ENCODE measurements at places on chromosomes 11 and 22.
A peak's percentile ranks its signal among the peaks of the same experiment; 100 is the strongest.

DNA sequence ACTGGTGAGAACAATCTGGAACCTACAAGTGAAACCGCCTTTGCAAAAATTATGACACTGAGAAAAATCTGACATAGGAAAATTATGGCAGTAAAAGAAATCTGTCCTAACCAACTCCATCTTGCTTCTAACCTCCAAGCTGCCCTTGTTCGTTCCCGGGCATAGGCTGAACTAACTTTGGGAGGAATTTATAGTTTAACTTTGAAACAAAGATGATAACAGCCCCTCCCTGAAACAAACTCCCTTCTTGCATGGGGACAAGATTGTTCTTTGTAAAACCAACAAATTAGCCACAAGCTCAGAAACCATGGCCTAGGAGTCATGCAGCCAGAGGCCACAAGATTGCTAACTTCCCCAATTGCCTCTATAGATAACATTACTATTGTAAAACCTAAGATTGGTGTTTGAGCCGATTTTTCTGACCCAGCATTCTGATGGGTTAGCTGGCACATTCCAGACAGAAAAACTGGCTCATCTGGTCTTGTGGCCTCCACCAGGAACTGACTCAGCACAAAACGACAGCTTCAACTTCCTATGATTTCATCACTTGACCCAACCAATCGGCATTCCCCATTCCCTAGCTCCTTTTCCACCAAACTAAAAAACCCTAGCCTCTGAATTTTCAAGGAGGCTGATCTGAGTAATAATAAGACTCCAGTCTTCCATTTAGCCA is 3.6 kb upstream of the CCDC81 start:
- DNase-seq = no peak

GRCh38 chr11:2929950-2930703 is 907 bp upstream of the PHLDA2 start:
- peak; percentile 81 for DNase-seq

GRCh38 chr11:46967962-46968361 is 31.4 kb downstream of the CSTPP1 start:
- no peak for DNase-seq

DNA sequence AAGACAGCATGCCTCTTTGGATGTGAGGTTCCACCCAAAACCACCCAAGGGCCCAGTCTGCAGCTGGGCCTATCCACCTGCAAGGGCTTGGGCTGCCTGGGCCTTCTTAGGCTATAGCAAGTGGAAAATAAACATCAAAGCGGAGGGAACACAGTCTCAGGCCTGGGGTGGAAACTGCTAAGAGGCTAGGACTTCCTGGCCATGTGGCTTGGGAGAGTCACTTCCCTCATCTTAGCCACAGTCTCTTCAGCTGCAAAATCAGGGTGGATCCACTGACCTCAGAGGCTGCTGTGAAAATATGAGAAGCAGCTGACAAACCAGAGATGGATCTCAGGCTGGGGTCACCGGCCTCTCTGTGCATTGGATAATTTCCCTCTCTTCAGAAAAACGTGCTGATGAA is 30.6 kb upstream of the TFIP11 start:
- DNase-seq = no peak

DNA sequence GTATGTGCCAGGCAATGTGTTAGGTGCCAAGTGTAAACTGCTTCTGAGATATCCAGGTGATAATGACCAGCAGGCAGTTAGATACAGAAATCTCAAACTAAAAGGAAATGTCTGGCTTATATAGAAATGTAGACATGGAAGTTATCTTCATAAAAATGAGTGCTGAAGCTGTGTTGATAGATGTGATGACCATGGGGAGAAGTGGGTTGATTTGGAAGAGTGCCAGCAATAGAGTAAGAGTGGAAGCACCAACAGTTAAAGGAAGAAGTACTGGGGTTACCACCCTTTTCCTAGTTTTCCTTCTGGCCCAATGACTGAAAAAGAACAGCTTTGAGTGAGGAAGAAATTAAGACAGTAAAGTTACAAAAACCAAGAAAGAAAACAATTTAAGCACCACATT is 68.5 kb downstream of the C2CD3 start:
- no peak for DNase-seq

DNA sequence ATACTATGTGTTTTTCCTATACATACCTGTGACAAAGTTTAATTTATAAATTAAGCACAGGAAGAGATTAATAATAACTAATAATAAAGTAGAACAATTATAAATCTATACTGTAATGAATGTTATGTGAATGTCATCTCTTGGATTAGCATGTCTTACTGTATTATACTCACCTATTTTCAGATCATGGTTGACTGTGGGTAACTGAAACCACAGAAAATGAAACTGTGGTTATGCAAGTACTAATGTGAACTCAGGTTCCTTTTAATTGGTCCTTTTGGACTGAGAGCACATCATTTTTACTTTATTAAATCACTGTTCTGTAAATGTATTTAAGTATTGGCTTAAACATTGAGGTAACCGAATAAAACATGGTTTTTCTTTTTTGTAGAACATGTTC is 108.8 kb downstream of the PPP6R3 start:
- DNase-seq = no peak

DNA sequence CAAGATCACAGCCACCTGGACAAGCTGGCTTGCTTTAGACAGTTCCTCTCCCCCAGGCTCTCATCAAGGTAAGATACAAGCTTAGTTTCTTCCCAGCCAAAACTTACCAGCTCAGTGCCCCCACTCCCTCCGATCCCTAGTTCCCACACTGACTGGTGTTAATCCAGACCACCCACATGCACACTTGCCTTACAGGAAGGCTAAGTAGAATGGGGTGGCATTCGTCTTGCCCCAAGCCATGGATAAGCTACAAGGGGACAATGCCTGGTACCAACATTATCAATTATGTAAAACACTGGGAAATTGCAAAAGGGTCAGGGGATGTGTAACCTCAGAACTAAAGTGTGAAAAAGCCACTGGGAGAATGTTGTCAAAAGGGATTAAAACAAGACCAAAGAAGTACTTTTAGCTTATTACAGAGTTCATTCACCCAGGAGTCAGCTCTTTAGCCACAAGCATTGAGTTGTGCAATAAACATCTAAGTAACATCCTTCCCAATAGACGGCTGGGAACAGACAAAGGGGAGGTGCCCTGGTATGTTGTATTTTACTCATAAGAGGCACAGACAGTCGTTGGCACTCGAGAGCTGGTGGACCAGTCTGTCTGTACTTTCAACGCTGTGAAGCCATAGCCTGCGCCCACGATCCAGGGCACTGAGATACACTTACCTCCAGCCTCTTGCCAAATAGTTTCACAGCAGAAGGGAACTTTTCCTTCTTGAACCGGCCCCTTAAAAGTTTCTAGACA is 1.1 kb downstream of the DHCR7 start:
- no peak for DNase-seq

GRCh38 chr11:99234534-99234933 is 213.8 kb downstream of the CNTN5 start:
- DNase-seq = no peak

- DNase-seq = no peak
Observed at GRCh38 chr11:132353255-132353654, 982.8 kb downstream of the NTM start.

DNA sequence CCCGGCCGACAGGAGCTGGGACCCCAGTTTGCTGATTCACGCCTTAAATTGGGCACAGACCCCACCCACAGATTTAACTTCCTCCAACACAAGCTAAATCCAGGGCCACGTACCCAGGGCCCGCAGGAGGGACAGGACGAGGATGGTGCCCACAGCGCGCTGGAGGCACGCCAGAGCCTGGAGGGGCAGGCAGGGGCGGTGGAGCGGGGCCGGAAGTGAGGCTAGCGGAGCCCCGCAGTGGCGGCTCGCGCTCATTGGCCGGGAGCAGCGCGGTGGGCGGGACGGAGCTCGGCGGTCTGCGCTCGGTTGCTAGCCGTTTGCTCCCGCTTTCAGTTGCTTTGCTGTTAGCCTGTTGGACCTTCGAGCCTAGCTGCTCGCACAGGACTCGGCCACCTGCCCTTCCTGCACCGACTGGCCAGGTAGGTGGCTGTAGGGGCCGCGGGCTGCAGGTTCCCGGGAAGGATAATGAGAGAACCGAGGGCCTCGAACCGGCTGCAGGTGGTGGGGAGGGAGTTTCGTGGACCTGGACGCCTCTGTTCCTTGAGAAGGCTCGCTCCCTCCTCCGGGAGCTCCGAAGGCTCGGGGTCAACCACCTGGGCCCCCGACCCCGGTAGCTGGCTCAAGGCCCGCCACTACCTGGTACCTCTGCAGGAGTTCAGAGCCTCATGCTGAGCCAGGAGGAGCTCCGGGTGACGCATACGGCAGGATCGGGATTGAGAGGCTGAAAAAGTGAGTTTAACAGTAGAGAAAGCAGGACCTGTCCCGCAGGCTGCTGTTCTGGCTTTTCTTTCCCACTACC is at the start of gene CCDC134:
Gene CCDC134 (plus strand): TSS at position 332 of the 799 bp plus-strand sequence. CDS start 8,212 bp downstream, outside the sequence.
- peak; percentile 85 for DNase-seq

DNA sequence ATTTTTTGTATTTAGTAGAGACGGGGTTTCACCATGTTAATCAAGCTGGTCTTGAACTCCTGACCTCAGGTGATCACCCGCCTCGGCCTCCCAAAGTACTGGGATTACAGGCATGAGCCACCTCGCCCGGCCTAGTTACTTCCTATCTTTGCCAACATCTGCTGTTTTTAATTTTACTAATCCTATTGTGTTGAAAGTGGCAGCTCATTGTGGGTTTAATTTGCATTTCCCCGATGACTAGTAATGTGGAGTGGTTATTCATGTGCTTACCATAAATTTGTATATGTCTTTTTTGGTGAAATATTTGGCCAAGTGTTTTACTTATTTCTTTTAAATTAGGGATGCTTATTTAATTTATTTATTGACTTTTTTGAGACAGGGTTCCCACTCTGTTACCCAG is 74.2 kb upstream of the SLC25A18 start:
- DNase-seq = no peak

- DNase-seq = no peak
Observed at GRCh38 chr11:70326833-70327232, 56.3 kb downstream of the PPFIA1 start.

DNA sequence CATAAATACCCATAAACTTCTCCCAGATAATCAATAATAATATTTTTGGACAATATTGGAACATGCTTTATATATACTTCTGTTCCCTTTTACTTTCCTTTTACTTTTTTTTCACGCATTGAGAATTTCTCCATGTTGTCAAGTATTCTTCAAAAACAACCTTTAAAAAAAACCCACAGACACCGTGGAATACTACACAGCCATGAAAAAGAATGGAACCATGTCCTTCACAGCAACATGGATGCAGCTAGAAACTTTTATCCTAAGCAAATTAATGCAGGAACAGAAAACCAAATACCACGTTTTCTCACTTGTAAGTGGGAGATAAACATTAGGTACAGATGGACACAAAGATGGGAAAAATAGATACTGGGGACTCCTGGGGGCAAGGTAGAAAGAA is 854.7 kb downstream of the TBC1D22A start:
- DNase-seq = no peak

DNA sequence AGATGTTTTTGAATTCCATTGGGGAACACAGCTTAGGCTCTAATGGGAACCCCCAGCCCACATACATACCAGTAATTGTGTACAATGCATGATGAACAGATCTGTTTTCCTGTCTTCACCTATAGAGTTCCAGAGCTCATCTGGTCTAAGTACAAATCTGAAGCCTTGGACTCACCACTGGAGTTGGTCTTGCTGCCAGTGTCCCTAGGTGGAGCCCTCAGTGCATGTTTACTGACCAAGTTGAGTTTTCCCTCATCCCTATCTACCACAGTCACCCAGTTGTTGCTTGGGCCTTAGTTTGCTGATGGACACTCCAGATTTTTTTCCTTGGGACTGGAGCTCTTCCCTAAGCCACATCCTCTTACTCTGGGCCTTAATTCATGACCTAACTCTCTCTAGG is 159.2 kb upstream of the DDI1 start:
- no peak for DNase-seq

DNA sequence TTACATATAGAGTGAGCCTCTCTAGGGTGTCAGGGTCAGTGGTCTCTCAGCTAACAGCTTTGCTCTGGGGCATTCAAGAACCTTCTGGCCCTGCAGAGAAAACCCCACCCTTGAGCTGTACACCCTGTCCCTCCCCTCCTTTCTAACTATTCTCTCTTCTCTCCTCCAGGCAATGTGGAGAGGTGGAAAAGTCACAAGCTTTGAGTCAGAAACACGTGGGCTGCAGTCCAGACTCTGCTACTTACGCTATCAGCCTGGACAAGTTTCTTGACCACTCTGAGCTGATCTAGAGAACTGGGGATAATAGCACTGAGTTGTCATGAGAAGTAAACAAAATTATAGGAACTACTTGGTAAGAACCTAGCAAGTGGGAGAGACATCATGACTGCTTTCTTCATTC is 10.7 kb upstream of the FAM83F start:
- no peak for DNase-seq

DNA sequence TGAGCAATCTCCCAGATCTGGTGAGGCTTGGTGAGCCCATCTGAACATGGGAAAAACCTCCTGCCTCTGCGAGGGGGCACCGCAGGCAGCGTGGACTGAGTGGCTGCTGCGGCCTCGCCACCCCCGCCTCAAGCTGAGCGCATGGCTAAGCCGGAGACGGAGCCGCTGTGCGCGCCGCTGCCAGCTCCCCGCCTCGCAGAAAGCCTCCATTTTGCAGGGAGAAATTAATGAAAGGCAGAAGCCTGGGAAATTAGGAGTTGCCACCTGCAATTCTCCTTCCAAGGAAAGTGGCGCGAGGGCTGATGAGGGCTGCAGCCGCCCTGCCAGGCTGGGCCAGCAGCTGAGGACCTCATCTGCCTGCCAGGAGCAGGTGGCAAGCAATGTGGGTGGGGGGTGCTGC is 35.6 kb upstream of the TCF20 start:
- no peak for DNase-seq

GRCh38 chr11:61092280-61092766 is 10.0 kb upstream of the CD5 start:
- no peak for DNase-seq

- DNase-seq = no peak
Observed at GRCh38 chr22:26545827-26546226, 33.6 kb upstream of the TFIP11 start.

DNA sequence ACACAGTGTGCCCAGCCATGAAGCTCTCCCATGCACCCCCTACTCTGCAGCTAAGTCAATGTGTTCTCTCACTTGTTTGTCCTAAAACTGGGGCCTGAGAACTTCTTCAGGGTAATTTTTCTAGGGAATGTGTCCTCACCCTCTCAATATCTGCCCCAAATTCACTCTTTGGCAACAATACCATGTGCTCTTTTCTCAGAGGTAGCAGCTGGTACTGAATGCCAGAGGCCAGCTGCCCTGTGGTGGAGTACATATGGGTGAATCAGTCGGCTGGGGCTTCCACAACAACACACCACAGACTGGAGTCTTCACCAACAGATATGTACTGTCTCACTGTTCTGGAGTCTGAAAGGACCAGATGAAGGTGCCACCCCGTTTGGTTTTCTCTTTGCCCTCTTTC is 97.7 kb upstream of the TOP3B start:
- DNase-seq = no peak

GRCh38 chr11:95943546-95943945 is 19.6 kb upstream of the MTMR2 start:
- DNase-seq = no peak

GRCh38 chr11:117511483-117511930 is 183.9 kb downstream of the CEP164 start:
- DNase-seq = no peak

Data from RWPE2 (cell line).